Daoy (cell line): ENCODE measurements at places on chromosomes 5 and 9. TPM values are rescaled to one million over a fixed set of nuclear protein-coding genes. Genes with fewer than 3 reads are reported as not detected.

GRCh38 chr9:119409552-119409951, 40.3 kb upstream of the BRINP1 start:
- DNase-seq, result no peak

DNA sequence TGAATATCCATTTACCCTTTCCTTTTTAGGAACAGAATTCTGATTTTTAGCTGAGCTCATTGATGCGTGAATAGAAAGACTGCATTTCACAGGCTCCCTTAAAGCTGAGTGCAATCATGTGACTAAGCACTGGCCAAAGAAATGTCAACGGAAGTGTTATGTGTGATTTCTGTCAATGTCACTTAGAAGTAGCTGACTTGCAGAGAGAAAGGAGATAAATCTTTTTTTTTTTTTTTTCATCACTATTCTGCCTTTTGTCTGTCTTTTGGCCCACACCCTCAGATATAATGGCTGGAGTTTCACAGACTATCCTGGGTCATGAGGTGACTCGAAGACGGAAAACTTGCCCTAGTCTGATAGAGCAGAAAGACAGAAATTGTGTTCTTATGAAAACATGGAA, 39.3 kb upstream of the SLC27A6 start:
- DNase-seq, result no peak

Gene NDUFS6
- total RNA-seq, result 72.4 and 74.7 TPM in 2 replicates

DNA sequence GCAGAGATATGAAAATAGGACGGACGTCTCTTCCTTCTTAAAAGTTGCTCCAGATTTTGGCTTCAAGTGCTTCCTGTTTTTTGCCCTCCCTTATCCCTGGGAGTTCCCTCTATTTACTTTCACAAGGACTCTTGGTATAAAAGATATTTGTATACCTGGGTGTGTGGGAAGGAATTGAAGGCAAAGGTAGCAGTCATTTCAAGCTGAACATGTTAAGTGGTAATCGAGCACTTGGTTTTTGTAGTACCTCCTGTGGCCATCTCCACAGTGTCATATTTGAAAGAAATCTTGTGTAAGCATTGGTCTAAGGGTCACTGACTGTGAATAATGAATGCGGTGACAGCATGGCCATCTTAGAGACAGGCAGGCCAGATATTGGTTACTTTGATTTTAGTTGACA, 593.6 kb downstream of the MTRR start:
- DNase-seq, result no peak

GRCh38 chr5:77222722-77223121, 12.2 kb downstream of the PDE8B start:
- DNase-seq, result no peak

DNA sequence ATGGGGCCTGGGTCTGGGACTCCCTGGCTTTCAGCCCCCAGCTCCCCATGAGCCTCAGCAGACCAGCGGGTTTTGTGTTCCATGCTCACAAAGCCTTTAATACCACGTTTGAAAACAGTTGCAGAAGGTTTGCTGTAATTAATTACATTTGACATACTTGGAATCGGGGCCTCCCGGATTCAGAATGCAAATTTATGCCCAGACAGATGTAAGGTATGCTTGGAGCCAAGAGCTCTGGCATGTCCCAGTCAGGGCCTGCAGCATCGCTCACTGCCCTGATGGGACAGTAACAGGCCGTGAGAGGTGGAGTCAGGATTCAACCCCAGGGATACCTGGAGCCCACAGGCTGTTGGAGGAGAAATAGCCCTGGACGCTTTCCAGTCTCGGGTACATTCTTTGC, 12.2 kb downstream of the ZNF618 start:
- no peak for DNase-seq

DNA sequence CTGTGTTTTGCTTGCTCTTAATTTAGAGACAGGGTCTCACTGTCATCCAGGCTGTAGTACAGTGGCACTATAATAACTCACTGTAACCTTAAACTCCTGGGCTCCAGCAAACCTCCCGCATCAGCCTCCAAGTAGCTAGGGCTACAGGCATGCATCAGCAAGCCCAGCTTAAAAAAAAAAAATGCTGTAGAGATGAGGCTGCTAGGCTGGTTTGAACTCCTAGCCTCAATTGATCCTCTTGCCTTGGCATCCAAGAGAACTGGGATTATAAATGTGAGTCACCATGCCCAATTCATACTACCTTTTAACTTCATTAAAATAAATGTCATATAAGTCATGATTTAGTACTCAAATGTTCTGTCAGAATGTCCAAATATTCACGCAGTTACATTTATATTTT, 2195.7 kb upstream of the C9orf72 start:
- no peak for DNase-seq

DNA sequence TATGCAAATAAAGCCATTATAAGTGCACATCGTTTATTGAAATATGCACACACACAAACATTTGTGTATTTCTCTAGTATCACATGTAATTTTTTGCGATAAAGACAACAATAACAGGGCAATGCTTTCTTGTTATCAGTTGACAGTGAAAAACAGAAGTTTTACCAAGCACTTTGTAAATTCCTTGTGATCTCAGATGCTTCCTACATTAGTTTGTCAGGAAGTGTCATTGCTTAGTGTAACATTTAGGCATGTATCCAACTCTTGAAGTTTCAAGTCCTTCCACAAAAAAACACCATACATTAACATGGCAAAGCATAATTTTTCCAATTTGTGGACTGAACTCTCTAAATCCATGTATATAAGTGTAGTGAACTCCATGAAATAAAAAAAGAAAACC, 46.4 kb downstream of the MOCS2 start:
- no peak for DNase-seq

GRCh38 chr5:43255704-43256103, 57.5 kb downstream of the HMGCS1 start:
- DNase-seq, result no peak

DNA sequence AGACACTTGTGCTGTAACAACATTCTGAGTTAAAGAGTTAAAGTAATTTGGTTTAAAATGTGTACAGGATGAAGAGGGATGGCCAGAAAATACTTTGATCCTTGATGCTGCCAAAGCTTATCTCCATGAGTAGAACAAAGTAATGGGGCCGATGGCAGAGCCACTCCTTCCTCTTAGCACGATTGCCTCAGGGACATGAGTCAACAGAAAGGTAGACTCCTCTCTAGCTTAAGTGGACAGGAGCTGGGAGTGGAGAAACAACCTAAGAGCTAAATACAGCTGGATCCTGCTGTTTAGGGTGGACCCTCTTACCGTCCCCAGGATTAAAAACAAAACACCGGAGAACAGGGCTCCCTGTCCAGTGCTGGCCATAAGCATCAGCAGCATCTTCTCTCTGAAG, 267.3 kb downstream of the IRX1 start:
- DNase-seq, result peak; percentile 34

- no peak for DNase-seq
Observed at GRCh38 chr5:17944046-17944445, 309.8 kb downstream of the TAF11L14 start.

GRCh38 chr9:79945495-79945894, 373.7 kb downstream of the TLE4 start:
- no peak for DNase-seq

GRCh38 chr9:20419533-20419932, 202.8 kb downstream of the MLLT3 start:
- DNase-seq, result no peak

- peak; percentile 29 for DNase-seq
Observed at GRCh38 chr5:78008356-78008967, 232.3 kb upstream of the TBCA start.

Gene GABRA1
- 1.9 and 9.7 TPM in 2 replicates for total RNA-seq

Gene SAXO1
- not detected in 2 replicates for total RNA-seq

- no peak for DNase-seq
Observed at GRCh38 chr9:99451112-99451606, 229.1 kb downstream of the SEC61B start.

Gene DMRT3
- not detected in 2 replicates for total RNA-seq

- DNase-seq, result no peak
Observed at GRCh38 chr5:76406673-76407072, 3.6 kb downstream of the IQGAP2 start.

GRCh38 chr5:142014911-142015584, 2.2 kb upstream of the GNPDA1 start:
- DNase-seq, result peak; percentile 48

- DNase-seq, result no peak
Observed at GRCh38 chr5:123483446-123484077, 28.4 kb upstream of the CSNK1G3 start.

DNA sequence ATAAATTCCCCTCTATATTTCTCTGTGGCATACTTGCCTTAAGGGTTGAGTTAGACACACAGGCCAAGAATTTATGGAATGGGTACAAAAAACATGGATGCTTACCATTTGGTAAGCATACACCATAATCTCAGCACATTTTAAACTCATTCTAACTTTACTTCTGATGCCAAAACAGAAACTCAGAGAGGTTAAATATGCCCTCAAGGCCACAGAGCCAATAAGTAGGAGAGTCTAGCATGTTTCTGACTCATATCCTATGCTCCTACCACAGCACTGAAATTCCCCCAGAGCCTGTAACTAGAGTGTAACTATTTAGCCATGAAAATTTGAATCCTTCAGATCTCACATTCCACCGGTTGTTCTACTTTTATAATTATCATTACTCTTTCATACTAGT, 559.7 kb downstream of the ACTL7B start:
- peak; percentile 80 for DNase-seq

DNA sequence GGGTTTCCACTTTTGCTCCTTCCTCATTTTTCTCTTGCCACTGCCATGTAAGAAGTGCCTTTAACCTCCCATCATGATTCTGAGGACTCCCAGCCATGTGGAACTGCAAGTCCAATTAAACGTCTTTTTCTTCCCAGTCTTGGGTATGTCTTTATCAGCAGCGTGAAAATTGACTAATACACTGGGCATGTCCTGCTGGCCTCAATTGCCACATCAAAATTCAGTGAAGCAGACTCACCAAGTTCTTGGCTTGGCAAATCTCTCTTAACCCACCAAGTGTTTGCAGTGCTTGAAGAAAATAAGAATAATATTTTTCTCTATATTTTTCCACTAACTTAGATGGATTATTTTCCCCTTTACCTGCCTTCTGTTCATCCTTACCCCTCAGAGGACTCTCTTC, 212.0 kb downstream of the BRINP1 start:
- DNase-seq, result no peak

DNA sequence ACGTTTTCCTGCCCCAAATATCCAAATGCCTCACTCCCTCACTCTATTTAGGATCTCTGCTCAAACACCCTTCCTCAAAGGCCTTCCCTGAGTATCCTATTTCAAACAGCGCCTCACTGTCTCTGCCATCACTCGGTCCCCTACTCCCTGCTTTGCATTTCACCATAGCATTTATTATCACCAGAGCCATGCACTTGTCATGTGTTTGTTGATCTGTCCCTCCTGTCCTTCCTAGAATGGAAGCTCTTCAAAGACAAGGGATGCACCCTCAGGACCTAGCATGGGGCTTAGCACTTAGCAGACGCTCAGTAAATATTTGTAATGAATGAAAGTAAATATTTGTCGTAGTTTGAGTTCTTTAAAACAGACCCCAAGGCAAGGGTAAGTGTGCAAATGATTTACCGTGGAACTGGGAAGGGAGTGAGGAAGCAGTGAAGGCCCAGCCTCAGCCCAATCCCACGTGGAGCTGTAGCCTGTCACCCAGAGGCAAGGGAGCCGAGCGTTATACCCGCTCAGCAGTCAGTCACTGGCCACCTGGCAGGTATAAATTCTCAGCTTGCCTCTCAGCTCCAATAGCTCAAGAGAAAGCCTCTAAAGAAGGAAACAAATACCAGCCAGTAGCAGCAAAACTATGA, 97.7 kb upstream of the KIF2A start:
- no peak for DNase-seq

DNA sequence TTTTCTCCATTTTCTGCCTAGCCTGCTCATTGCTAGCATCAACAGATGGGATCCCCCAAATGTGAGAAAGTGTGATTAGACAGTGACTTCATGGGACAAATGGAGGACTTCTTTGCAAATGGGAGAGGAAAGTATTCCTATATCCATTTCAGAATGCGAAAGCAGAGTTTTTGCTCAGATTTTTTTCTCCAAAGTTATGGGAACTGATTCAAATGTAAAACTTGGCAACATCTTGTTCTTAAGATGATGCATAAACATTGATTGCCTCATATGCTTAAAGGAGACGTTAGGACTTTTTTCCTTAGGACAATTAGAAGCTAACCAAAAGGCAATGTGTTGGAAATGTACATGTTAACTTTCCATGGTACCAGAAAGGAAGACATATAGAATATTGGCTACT, 704.3 kb upstream of the ZNF608 start:
- DNase-seq, result no peak

DNA sequence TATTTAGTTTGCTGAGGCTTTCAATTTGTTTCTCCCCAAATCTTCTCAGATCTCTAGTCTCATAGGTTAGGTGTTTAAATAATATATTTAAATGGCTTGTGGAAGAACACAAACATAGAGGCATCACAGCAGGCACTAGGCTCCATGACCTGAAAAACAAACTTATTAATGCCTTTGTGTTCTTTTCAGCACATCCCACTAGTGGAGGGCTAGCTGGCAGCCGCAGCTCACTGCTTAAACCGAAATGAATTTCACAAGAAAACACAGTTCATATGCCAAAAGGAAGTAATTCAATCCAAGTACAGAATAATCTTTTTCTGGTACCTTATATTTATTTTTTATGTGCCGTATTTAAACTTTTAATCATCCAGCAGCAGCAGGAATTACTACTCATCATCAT, 382.5 kb downstream of the PLK2 start:
- no peak for DNase-seq

GRCh38 chr9:107394264-107394663, 95.3 kb downstream of the KLF4 start:
- DNase-seq, result no peak

DNA sequence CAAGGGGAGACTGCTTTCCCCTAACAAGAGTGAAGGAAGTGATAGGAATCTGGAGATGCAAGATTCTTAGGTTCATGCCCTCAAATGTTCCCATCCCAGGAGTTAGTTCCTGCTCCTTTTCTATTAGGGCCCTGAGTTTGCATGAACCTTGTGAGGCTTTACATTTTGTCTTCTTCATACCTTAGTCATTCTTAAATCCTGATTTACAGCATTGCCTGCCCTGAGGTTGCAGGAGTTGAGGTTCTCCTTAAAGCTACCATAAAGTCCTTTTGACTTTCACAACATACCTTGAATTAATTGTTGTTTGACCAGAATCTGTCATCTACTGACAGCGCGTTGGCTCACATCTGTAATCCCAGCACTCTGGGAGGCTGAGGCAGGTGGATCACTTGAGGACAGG, 151.5 kb upstream of the ABCA1 start:
- no peak for DNase-seq

Gene F2RL2
- 0.39 and 1.5 TPM in 2 replicates for total RNA-seq

Gene SLCO6A1
- 0.48 TPM in 1 of 2 replicates, not detected in the other for total RNA-seq

Gene FBXL7
- total RNA-seq, result 0.92 and 3.0 TPM in 2 replicates

DNA sequence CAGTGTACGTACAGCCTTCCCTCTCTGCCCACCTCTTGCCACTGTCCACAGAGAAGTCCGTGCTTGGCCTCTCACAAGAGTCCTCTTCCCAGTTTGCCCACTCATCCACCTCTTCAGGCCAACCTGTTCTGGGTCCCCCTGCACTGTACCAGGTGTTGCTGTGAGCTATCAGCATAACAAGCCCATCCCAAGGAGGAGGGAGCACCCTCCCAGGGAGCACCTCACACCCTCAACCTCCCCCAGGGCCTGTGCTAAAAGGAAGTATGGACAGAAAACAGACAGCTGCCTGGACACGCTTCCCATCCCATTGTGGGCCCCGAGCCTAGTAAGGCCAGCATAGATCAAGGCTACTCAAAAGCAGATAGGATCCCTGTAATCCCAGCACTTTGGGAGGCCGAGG, 114.2 kb upstream of the ICE1 start:
- DNase-seq, result no peak

GRCh38 chr9:24245988-24246387, 299.7 kb downstream of the IZUMO3 start:
- no peak for DNase-seq

GRCh38 chr9:96158909-96159575, 142.9 kb downstream of the HSD17B3 start:
- DNase-seq, result no peak
